Muscle of leg (tissue), 16 donors: ENCODE measurements at places on chromosomes 2 and 18. TPM values are rescaled to one million over a fixed set of nuclear protein-coding genes. Genes with fewer than 3 reads are reported as not detected.

The DNAH7 gene
- polyA plus RNA-seq = 0.20 TPM

The SSB gene
- polyA plus RNA-seq = 118 TPM

DNA sequence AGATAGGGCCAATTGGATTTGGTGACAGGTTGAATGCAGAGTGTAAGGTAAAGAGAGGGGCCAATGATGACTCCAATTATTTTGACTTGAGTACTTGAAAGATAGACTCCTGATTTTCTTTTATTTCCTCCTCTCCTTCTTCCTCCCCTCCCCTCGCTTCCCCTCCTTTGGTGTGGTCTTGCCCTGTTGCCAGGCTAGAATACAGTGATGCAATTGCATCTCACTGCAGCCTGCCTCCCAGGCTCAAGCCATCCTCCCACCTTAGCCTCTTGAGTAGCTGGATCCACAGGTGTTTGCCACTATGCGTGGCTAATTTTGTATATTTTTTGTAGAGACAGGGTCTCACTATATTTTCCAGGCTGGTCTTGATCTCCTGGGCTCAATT is 2.3 kb downstream of the DGUOK start:
- no peak for DNase-seq

DNA sequence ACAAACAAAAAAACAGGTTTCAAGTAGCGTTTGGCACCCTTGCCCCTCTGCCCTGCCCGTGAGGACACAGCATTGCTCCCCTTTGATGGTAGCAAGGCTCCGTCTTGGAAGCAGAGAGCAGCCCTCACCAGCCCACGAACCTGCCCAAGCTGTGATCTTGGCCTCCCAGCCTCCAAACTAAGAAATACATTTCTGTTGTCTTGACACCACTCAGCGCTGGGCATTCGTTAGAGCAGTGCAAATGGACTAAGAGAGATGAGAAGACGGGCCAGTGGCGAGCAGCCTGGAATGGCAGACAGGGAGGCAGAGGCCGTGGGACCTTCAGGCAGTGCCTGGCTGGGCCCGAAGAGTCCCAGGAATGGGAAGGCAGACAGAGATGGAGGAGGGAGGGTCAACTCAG is 109.8 kb downstream of the SH3BP4 start:
- no peak for DNase-seq

DNA sequence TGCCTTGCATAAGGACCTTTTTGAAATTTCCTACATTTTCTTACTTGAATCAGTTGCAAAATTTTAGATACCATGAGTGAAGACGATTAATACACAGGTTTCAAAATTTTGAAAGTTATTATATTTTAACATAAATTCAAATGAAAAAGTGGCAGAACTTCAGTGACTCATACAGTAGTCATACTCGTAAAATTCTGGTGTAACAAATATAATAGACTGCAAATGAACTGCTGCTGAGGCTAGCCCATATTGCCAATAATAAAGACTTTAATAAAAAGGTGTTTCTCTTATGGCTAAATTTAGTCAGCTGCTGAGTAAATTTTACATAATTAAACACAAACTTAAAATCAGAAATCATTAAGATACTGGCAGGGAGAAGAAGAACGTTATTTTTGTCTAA is 36.9 kb downstream of the MSH6 start:
- no peak for DNase-seq

- DNase-seq = no peak
These were observed 31.0 kb upstream of the C2orf66 start for GRCh38 chr2:196840171-196840570.

- peak; percentile 13 for DNase-seq
These were observed 98.8 kb downstream of the LCLAT1 start for GRCh38 chr2:30545875-30546274.

- no peak for DNase-seq
These were observed 348.6 kb upstream of the SALL3 start for GRCh38 chr18:78630981-78631510.

DNA sequence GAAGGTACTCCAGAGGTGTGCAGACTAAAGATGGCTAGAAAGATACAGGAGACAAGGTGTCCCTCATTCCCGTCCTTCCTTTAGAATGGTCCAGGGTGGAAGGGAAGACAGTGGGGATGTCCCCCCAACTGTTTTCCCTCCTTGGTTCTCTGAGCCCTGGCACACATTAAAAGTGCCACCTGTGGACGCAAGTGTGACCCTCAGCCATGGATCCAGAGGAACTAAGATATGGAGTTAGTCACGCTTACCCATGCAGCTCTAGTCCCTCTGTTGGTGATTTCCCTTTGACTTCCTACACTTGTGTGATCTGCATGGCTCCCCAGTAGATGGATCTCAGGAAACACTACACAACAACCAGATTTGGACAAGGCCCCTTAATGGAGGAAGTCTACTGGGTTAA is 113.1 kb upstream of the SRD5A2 start:
- peak; percentile 0 for DNase-seq

DNA sequence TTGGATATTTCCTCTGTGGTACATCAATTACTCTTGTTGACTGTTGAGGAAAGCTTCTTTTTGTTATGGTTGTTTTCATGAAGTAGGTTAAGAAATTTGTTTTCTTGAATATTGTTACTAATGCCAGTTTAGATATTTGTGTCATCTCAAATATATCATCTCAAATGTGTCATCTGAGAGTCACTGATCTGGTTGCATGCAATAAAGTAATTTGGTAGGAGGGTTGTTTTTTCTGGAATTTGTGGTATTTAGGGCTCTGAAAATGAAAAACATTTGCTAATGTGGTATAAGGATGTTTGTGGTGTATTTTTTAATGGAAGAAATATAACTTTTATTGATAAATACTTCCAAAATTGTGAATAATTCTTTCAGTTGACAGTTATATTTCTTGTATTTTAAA is 117.7 kb downstream of the GREB1L start:
- no peak for DNase-seq
